Left renal pelvis (tissue), 4 donors: ENCODE measurements at places on chromosomes 12 and 14. TPM values are rescaled to one million over a fixed set of nuclear protein-coding genes. Genes with fewer than 3 reads are reported as not detected.

DNA sequence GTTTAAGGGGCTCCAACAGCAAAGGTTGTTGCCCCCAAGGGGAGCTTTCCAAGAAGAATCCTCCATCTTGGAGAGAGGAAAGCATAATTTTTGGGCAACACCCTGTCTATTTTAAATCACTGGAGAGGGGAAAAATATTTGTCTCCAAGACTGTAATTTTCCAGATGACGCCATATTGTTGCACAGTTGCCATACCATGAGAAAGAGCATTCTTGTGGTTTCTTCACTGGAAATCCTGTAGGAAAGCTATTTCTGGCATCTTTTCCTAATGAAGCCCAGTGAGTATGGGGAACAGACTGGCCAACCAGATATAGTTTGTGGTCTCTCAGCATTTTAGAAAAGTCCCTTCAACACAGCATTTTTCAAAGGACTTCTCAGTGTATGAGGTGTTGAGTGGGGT is 88.1 kb upstream of the MANSC4 start:
- DNase-seq = no peak

DNA sequence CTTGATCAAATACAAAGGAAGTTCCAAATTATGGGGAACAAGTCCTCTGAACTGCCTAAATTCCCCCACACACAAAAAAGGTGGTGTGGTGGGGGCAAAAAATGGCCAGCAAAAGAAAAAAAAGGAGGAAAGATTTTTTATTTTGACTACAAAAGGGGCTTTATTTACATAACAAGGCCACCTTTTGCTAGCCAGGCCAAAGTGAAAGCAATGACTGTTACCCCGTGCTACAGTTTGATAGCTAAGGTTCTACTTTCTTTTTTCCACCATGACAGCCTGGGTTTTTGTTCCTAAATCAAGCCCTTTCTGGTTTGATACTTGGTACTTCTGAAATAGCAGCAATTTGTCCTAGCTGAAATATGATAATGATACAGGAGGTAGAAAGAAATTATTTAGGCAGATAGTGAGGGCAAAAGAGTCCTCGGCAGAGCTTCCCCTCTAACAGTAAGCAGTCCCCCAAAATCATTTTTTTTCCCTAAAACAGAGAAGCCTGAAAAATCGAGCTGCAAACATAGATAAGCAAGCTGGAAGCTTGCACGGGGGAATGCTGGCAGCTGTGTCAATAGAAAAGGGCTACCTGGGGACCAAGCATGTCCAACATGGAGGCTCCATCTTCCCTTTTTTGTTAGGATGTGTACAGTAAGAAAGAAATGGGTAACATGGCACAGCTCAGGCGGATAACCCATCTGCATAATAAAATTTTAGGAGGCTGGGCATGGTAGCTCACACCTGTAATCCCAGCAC is 8.9 kb upstream of the B4GALNT1 start:
- DNase-seq = no peak

GRCh38 chr14:49893309-49894213 is 679 bp downstream of the ARF6 start:
- no peak for DNase-seq

The IL22 gene
- not detected for polyA plus RNA-seq
